Vagina (tissue), 2 donors: ENCODE measurements at places on chromosomes 12 and 14. TPM values are rescaled to one million over a fixed set of nuclear protein-coding genes. Genes with fewer than 3 reads are reported as not detected.

PRPH gene
- total RNA-seq: 17.2 TPM

STAC3 gene
- total RNA-seq: 0.74 TPM

VWF gene
- total RNA-seq: 334 TPM

ARHGEF25 gene
- total RNA-seq: 28.7 TPM

CCDC198 gene
- not detected for total RNA-seq

SOAT2 gene
- 0.74 TPM for total RNA-seq

GRCh38 chr12:1115484-1116231 lies 124.6 kb downstream of the ERC1 start:
- H3K27ac ChIP-seq: no peak overlapping the region
- H3K27me3 ChIP-seq: no peaks in the 10 kb centered on the region
- no peak overlapping the region for H3K4me3 ChIP-seq
- peaks cover 4% of the 10 kb centered on the region for H3K36me3 ChIP-seq
- H3K4me1 ChIP-seq: no peaks in the 10 kb centered on the region

DNA sequence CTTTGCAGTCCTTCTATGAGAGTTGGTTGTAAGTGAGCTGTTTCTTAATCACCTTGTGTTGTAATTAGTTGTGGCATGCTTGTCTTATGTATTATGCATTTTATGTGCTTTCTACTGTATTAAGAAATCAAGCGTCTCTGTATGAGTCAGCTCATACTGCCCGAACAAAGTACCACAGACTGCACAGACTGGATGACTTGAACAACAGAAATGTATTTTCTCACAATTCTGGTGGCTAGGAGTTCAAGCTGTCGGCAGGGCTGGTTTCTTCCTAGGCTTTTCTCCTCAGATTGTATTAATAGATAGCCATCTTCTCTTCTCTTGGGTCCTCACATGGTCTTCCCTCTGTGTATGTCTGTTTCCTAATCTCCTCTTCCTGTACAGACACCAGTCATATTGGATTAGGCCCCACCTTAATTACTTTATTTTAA lies 77.7 kb downstream of the FLRT2 start:
- no peak overlapping the region for H3K4me3 ChIP-seq
- H3K27ac ChIP-seq: no peak overlapping the region
- H3K36me3 ChIP-seq: no peaks in the 10 kb centered on the region
- H3K4me1 ChIP-seq: peaks cover 10% of the 10 kb centered on the region
- H3K27me3 ChIP-seq: no peaks in the 10 kb centered on the region

- H3K4me3 ChIP-seq: no peak overlapping the region
- DNase-seq: no peak
- H3K27me3 ChIP-seq: no peaks in the 10 kb centered on the region
- H3K27ac ChIP-seq: peak overlapping the region; percentile 7
- peaks cover 10% of the 10 kb centered on the region for H3K36me3 ChIP-seq
These were observed 34.9 kb downstream of the AEBP2 start for GRCh38 chr12:19474147-19474546.

DNA sequence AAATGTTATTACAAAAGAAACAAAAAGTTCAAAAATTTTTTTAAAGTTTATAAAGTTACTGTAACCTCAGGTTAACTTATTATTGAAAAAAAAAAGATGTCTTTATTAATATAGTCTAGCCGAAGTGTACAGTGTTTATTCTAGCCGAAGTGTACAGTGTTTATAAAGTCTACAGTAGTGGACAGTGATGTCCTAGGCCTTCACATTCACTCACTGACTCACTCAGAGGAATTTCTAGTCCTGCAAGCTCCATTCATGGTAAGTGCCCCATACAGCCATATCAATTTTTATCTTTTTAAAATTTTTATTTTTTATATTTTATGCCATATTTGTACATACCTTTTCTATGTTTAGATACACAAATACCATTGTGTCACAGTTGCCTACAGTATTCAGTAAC lies 10.4 kb downstream of the ATG2B start:
- no peak for DNase-seq
- no peak overlapping the region for H3K27ac ChIP-seq
- H3K27me3 ChIP-seq: no peaks in the 10 kb centered on the region
- H3K4me3 ChIP-seq: no peak overlapping the region
- H3K4me1 ChIP-seq: peaks cover 14% of the 10 kb centered on the region

DNA sequence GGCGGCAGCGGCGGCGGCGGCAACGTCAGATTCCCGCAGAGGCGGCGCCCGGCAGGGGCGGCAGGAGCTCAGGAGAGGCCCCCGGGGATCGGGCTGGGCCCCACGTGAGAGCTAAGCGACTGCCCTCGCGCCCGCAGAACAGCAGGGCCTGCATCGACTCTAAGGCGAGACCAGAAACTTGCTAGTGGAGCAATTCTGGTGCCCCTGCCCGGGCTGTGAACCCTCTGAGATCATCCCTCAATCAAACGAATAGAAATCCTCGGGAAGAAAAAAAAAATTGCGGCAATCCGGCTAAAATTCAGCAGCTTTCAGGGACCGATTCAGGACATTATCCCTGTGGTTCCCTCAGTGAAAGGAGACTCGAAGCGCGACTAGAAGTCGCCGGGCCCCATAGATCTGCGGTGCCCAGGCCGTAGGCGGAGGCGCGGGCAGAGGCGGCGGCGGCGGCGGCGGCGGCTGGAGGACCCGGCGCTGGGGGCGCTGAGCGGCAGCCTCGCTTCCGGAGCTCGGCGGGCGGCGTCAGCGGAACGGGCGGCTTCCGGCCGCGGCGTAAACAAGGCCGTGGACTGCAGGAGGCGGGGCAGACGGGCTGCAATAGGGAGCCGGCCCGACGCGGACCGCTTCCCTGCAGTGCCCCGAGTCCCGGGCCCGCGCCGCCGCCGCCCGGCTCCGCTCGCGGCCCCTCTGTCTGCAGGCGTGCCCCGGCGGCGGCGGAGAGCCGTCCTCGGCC lies at the start of gene KLHDC2:
TSS of gene KLHDC2 (plus strand) at position 583 of the 730 bp plus-strand sequence. CDS start 316 bp downstream, outside the sequence.
- peaks cover 4% of the 10 kb centered on the region for H3K36me3 ChIP-seq
- DNase-seq: peak; percentile 88
- peaks cover 39% of the 10 kb centered on the region for H3K4me1 ChIP-seq
- H3K27ac ChIP-seq: peak within 1 kb of the TSS; percentile 98

DNA sequence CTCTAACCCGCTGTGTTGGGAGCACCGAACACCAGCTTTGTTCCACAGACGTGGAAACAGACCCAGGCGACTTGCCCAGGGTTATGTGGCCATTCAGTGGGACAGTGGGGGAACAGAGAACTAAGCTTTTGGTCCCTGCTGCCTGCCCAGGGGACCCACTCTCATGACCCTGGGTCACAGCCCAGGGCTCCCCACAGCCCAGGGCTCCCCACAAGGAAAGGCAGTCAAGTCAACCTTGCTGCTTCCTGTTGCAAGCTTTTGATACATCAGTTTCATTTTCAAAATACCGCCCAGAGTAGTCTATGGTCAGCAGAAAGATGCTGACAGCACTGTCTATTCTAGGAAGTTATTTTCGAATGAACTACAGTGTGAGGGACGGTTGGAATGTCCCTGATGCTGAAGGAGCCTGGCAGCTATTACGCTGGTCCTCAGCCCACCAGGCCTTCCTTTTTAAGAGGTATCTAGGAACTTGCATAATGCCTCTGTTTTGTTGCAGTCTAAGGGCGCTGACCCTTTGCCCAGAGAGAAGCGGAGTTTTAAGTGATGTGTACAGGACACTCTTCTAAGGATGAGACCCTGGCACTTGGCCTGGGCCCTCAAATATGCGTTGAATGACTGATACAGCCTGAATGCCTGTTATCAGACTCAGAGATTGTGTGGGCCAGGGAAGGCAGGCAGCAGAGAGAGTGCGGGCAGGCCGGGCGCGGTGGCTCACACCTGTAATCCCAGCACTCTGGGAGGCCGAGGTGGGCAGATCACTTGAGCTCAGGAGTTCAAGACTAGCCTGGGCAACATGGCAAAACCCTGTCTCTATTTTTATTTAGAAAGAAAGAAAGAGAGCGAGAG lies 12.6 kb upstream of the TTC7B start:
- DNase-seq: no peak
- H3K4me3 ChIP-seq: peak overlapping the region; percentile 35
- peaks cover 14% of the 10 kb centered on the region for H3K4me1 ChIP-seq
- H3K27me3 ChIP-seq: no peaks in the 10 kb centered on the region

DNA sequence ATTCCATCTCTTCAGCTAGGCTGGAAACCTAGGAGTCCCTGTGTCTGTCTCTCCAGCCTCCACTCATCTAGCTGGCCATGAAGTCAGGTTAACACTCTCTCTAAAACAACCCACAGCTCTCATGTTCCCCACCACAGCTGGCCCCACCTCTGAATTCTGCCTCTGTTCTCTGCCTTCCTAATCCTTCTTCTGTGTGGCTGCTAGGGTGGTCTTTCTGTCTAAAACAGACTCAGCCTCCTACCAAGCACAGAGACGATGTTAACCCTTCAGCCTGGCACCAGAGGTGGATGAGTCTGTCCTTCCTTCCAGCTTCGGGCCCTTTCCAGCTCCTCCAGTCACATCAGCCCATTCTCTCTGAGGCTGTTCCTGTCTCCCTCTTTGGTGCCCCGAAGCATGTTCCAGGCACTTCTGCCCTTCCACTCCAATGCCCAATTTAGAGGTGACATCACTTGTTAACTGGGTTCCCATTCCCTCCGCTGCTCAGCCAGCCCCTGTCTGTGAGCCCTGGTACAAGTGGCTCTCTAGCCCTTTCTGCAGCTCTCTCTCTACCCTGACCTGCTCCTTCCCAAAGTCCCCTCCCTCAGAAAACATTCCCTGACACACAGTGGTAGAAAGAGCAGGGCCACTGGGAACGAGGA lies 9.1 kb downstream of the FIGNL2 start:
- no peak overlapping the region for H3K27ac ChIP-seq
- no peaks in the 10 kb centered on the region for H3K27me3 ChIP-seq
- no peak for DNase-seq
- no peak overlapping the region for H3K4me3 ChIP-seq

DNA sequence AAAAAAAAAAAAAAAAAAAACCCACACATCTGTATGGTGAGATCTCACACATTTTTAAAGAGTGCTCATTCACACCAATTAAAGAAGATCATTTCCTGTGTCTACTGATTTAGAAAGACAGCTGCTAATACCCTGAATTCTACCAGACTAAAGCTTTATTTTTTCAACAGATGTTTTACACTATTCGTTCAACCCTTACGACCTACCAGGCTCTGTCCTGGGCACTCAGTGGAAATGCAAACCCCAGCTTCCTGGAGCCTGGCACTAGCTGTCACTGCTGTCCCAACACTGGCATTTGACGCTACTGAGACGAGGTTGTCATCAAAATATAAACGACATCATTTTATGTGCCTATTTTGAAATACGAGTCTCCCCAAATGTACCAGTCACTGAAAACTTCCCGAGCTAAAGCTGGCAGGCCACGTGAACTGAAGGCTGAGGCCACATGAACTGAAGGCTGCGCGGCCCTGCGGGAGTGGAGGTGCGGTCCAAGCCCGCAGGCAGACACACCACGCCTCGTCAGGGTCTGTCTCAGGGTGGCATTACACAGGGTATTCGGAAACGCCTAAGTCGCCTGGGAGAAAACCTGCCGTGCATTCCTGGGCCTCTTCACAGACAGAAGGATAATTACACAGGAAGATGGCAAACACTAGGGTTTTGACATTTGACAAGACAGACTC lies 27.2 kb downstream of the SLC15A4 start:
- H3K4me1 ChIP-seq: no peaks in the 10 kb centered on the region
- no peak overlapping the region for H3K4me3 ChIP-seq
- no peak overlapping the region for H3K27ac ChIP-seq

- H3K36me3 ChIP-seq: no peaks in the 10 kb centered on the region
- H3K4me3 ChIP-seq: no peak overlapping the region
- H3K27me3 ChIP-seq: no peaks in the 10 kb centered on the region
- H3K4me1 ChIP-seq: peaks cover 13% of the 10 kb centered on the region
These were observed 16.0 kb downstream of the FNTB start for GRCh38 chr14:65002586-65003210.
